GM23248 (cell line): ENCODE measurements at places on chromosomes 1 and 21.

DNA sequence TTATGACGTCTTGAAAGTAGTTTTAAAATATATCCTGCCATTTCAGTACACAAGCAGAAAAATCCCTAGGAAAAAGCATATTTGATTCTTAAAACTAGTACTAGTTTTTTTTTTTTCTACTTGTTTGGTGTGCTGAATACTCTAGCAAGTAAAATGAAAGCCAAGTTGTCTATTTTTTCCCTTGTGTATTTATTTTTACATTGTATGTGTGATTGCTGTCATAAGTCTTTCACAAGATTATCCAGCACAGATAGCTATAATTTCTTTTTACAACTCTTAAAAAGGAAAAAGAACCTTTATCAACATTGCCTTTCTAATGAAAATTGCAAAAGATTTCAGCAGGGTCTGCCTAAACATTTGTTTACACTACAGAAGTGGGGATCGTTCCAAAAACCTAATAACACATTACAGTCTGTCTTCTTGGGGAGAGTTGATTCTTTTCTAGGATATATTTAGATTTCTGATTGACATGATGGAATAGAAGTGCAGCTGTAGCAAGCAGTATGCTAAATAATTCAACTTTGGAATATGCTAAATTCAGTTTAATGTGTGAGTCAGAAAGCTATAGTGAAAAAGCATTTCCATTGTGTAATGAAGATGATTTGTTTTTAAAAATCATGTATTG lies 2.5 kb downstream of the DR1 start:
- peak; percentile 28 for DNase-seq

DNA sequence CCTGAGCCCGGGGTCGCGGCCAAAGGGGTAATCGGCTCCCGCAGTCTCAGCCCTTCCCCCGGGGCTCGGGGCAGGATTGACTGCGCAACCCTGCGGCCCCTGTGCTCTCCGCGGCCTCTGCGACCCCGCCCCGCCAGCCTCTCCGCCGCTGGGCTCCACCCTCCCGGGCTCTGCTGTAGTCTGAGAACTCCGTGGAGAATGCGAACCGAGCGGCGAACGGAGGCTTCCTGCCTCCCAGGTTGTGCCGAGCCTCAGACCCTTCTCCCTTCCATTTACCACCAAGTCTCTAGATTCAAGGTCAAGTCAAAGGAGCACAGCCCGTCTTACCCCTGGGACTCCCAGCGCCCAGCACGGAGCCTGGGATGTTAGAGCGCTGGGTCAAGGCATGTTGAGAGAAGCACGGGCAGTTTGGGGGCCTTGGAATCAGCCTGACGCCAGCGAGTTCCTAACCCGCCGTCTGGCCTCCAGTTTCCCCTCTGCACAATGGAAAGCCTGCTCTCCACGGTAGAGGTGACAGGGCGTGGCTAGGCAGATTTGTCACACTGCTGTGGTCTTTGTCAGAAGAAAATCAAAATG lies 3.0 kb downstream of the ATP2B4 start:
- peak; percentile 81 for DNase-seq

DNA sequence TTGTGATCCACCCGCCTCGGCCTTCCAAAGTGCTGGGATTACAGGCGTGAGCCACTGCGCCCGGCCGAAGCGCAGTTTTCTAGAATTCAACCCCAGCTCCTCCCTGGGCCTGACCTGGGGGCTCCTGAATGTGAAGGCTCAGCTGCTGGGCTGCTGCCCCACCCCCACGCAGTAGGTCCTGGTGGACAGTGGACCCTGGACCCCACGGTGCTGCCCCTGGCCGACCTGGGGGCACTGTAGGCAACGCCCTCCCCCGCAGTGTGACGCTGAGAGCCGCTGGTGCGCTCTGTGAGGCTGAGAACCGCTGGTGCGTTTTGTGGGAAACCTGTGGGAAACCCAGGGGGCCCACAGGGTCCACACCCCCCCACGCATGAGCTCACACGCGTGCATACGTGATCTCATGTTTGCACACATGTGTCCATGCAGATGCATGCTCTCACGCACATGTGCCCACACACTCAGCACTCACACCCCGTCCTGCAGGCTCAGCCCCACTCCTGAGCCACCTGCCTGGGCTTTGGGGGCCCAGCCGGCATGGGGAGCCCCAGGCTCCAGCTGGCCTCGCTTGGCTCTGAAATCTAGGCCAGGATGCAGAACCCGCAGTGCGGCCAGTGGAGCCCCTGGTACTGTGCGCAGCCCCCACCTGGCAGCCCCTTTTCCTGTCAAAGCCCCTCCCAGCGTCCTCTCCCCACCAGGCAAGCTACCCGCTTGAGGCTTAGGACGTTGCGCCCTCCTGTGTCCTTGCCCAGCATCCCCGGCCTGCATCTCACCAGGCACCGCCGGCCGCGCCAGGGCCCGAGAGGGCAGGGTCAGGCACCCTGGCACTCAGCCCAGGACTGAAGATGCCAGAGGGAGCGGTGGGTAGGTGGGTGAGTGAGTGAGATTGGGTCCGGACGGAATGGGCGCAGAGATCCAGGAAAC lies 67.7 kb downstream of the COL18A1 start:
- DNase-seq, result no peak

GRCh38 chr1:102588536-102588935 lies 519.8 kb downstream of the COL11A1 start:
- no peak for DNase-seq

DNA sequence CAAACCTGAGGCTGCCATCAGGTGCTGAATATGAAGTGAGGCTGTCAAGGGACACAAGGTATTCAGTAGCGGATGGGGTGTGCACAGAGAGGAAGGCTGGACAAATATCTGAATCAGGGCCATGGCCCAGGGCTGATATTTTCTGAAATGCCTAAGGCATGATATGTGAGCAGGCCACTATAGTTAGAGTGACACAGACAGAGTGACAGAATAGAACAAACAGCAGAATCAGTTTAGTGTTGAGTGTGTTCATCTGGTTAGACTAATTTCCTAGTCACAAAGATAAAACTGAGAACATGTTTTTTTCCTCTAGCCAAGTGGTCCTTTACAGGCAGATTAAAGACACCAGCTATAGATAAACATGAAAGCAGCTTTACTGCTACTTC lies 3.9 kb downstream of the OVAAL start:
- peak; percentile 17 for DNase-seq

DNA sequence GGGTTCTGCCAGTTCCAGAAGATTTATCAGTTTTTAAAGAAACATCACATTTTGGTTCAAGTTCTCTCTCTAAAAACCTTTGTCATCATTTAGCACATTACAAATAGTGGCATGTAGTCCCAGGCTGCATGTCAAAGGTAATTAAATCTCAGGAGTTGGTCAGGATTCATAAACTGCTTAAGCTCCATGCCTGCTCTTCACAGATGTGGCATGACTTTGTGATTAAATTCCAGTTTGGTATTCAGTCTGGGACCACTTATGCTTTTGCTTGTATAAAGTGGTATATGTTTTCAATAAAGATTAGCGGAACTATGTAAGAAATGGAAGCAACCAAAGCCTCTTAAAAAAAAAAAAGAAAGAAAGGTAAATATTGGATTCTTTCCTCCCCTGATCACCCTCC lies 408.0 kb downstream of the DISC1 start:
- DNase-seq, result no peak

DNA sequence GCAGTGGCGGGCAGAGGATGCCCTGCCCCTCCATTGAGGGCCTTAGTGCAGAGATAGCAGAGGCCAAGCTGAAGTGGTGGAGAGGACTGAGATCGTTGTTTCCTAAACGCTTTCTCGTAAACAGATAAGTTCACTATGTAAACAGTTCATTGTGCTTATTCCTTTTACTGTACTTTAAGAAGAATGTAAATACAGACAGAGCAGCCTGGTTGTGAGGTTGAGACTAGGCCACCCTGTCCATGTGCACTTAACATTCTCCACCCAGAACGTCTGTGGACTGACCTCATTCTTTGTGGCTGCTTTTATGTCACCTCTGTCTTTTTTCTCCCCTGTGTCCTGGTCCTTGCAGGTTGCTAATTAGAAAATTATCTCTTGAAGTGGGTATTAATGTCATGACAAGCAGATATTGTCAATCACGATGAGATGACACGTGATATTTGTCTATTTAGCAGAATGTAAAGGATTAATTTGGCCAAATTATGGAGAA lies 8.5 kb downstream of the CENPS start:
- no peak for DNase-seq

DNA sequence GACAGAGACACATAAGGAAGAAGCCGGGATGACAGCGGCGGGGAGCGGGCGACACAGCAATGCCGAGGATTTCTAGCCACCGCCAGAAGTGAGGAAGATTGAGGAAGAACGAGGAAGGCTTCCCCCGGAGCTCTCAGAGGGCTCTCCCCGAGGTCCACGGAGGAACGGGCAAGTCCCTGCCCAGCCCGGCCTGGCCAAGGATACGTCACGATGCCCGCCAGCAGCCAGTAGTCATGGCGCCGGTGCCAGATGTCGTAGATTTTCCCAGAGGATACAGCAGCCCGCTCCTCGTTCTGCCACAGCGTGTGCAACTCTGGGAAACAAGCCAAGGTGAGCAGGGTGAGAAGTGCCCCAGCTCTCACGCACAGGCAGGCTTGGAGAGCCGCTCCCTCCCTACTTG lies 65.9 kb downstream of the KCNAB2 start:
- peak; percentile 52 for DNase-seq

DNA sequence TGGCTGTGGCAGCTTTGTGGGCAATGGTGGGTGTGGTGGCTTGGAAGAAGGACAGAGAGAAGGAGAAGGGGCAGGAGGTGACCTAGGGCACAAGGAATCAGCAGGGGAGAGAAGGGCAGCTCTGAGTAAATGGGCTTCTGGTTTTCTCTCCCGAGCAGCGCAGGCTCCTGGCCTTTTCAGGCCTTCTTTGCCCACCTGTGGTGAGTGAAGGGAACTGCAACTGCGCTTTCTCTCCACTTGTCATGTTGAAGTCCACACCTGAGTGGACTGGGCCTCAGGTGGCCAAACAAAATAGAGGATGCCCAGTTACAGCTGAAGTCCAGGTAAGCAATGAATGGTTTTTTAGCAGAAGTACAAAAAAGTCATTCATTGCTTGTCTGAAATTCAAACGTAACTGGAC lies 29.4 kb upstream of the KCNA10 start:
- DNase-seq, result peak; percentile 50

- no peak for DNase-seq
These were observed 461.0 kb upstream of the NFIA start for GRCh38 chr1:60621368-60621851.

- peak; percentile 20 for DNase-seq
These were observed 4.1 kb downstream of the CRYZ start for GRCh38 chr1:74728736-74729135.

GRCh38 chr1:240151136-240151735 lies 59.6 kb downstream of the FMN2 start:
- DNase-seq, result peak; percentile 57

GRCh38 chr1:182960046-182960445 lies 7.1 kb upstream of the SHCBP1L start:
- DNase-seq, result no peak

DNA sequence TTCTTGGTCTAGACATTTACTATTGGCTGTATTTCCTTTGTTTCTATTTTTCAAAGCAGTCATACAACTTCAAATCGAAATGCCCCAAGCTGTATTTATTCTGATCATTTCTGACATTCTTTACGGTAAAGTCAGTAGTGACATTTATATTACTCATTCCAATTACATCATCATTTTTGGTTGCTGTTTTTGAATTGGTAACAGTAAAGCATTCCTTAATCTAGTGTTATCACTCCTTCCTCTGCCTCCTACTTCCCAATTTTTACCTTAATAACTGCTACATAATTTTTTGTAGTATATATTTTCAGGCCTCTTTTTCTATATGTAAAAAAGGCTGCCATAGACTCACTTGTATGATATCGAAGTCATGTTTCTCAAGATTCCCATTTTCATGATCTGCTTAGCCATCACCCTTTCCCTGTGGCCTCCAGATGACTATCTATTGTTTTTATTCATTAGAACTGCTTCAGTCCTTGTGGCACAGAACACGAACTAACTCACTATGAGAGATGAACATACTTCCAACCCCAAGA lies 167.2 kb downstream of the RUNX1 start:
- DNase-seq, result peak; percentile 86

DNA sequence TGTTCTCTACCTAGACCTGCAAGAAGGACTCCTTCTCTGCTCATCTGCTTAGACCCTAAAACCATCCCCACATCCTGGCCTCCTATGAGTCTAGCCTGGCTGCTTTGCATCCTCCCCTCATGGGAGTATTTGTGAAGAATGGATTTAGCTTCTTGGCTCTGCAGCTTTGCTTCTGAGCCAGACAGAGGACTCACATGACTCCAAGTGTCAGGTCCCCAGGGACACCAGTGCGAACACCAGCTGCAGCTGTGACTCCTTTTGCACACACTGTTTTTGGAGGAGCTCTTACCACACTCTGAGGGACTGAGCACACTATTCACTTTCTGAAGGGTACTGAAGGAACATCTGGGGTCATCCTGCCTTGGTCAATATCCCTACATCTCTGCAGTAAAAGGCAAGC lies 131.8 kb upstream of the SGIP1 start:
- DNase-seq, result peak; percentile 70

- no peak for DNase-seq
These were observed 4.3 kb upstream of the CSF1 start for GRCh38 chr1:109906160-109906838.

DNA sequence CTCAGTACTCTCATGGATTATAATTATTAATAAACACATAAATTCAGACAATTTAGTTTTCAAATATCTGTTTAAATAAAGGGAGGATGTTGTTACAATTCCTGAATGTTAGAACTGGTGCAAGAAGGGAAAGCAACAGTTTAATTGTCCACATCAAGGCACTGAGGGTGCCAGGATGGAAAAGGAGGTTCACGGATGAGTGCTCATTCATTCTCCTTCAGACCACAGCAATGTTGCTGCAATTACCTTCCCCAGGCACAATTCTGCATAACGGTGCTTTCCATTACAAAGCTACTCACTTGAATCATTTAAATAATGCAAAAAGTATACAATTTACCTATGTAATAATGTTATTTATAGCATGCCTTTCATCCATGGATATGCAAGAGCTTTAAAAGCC lies 52.3 kb upstream of the COG2 start:
- DNase-seq, result no peak

DNA sequence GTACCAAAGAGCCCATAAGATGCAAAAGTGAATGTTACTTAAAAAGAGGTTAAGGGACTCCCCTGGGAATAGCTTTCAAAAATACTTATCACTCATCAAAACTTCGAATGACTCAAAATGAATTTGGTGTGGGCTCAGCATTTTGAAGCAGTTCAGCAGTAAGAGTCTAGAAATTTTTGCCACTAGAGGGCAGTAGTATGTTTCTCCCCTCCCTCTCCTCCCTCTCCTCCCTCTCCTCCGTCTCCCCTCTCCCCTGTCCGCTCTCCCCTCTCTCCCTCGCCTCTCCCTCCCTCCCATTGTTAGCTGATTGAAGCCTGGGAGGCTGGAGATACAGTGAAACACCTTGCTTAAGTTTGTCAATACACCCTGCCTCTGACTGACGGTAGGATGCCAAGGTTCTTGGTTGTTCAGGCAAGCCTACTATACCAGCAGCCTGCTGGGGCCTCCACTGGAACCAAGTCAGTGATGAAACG lies 70.8 kb upstream of the TENT5C start:
- DNase-seq, result peak; percentile 87

DNA sequence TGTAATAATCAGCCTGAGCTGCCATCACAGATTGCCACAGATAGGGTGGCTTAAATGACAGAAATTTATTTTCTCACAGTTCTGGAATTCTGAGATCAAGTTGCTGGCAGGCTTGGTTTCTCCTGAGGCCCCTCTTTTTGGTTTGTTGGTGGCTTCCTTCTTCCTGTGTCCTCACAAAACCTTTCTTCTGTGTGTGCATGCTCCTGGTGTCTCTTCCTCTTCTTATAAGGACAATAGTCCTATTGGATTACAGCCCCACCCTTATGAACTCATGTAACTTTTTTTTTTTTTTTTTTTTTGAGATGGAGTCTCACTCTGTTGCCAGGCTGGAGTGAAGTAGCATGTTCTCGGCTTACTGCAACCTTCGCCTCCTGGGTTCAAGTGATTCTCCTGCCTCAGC lies 41.0 kb upstream of the F3 start:
- DNase-seq, result no peak

GRCh38 chr1:33343539-33343938 lies 22.6 kb upstream of the A3GALT2 start:
- no peak for DNase-seq
